Esophagus muscularis mucosa (tissue), 4 donors: ENCODE measurements at places on chromosomes 13 and 19. TPM values are rescaled to one million over a fixed set of nuclear protein-coding genes. Genes with fewer than 3 reads are reported as not detected.

The ATXN8OS gene
- total RNA-seq, result 0.83 TPM

The EVI5L gene
- 42.0 TPM for total RNA-seq

- H3K4me3 ChIP-seq, result no peak overlapping the region
- no peaks in the 10 kb centered on the region for H3K4me1 ChIP-seq
- H3K27me3 ChIP-seq, result no peaks in the 10 kb centered on the region
- no peak for DNase-seq
Measured at GRCh38 chr13:111597191-111597611, 276.8 kb downstream of the TEX29 start.

- H3K4me3 ChIP-seq, result no peak overlapping the region
- no peak overlapping the region for H3K27ac ChIP-seq
- no peaks in the 10 kb centered on the region for H3K27me3 ChIP-seq
- H3K4me1 ChIP-seq, result no peaks in the 10 kb centered on the region
Measured at GRCh38 chr13:113783200-113783881, 24.3 kb downstream of the TMEM255B start.

DNA sequence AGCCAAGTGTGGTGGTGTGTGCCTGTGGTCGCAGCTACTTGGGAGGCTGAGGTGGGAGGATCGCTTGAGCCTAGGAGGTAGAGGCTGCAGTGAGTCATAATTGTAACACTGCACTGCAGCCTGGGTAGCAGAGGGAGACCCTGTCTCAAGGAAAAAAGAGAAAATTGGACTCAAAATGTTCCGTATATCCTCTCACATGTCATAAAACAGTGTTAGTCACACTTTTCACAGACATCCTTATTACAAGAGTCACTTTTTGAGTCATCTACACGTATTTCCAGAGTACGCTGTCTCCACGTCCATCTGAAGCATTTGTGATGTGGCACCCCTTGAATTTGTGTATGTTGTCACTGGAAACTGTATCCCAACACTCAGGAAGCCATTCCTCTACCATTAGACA, 133.0 kb downstream of the SIPA1L3 start:
- no peaks in the 10 kb centered on the region for H3K36me3 ChIP-seq
- H3K4me1 ChIP-seq, result peaks cover 5% of the 10 kb centered on the region
- H3K27me3 ChIP-seq, result no peaks in the 10 kb centered on the region
- no peak overlapping the region for H3K4me3 ChIP-seq

- no peak for DNase-seq
- H3K36me3 ChIP-seq, result no peaks in the 10 kb centered on the region
- no peaks in the 10 kb centered on the region for H3K4me1 ChIP-seq
- no peak overlapping the region for H3K27ac ChIP-seq
- H3K27me3 ChIP-seq, result no peaks in the 10 kb centered on the region
Measured at GRCh38 chr13:107275312-107275711, 707.4 kb upstream of the ARGLU1 start.

DNA sequence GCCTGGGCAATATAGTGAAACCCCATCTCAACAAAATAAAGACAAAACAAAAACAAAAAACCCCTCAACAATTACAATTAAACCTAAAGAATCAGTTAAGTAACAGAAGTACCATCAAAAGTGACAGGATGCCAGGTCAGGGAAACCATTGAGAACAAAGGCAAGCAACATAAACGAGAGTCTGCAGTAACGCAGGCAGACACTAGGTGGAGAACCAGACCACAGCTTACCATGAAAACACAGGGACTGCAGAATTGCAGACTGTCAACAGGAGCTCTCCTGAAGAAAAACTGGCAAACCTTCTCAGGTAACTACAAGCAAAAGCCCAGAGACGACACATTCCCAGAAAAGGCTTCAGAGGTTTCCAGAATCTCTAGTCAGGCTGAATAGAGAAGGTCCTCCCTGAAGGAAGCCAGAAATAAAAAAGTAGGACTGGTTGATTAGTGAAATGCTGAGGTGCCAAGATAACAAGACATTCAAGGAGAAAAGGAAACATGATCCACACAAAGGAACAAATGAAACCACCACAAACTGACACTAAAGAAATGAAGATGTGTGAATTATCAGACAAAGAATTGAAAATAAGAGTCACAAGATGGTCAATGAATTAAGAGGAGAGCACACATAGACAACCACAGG, 2.2 kb upstream of the ZNF665 start:
- H3K4me3 ChIP-seq, result no peak overlapping the region
- H3K27ac ChIP-seq, result peak overlapping the region; percentile 93
- peaks cover 31% of the 10 kb centered on the region for H3K36me3 ChIP-seq
- peaks cover 24% of the 10 kb centered on the region for H3K4me1 ChIP-seq

The PSG1 gene
- not detected for total RNA-seq

The RASGRP4 gene
- total RNA-seq, result 4.1 TPM

DNA sequence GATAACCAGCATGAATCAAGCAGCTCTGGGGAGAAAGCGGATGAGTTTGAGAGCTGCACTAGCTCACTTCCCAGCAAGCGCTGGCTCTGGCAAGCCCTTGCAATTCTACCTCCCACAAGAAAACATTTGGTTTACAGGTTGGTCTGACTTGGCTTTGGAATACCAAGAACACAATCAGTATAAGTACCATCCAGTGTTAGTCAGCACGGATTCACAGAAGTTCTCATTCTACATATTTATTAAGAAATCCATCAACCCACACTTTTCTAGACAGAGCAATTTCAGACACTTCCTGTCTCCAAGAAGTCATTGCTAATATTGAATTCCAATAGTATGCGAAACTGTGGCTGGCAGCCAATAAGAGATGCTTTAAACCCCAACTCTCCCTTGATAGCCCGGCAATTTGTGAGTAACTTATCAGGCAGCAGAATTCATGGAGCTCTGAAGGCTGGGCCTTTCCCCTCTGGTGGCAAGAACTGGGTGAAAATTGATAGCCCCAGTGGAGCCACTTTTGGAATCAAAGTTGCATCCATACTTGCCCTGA, 59.4 kb upstream of the WASF3 start:
- H3K4me1 ChIP-seq, result peaks cover 10% of the 10 kb centered on the region
- no peak overlapping the region for H3K4me3 ChIP-seq
- no peak overlapping the region for H3K27ac ChIP-seq
- H3K36me3 ChIP-seq, result no peaks in the 10 kb centered on the region

- no peak for DNase-seq
- H3K27me3 ChIP-seq, result no peaks in the 10 kb centered on the region
- no peaks in the 10 kb centered on the region for H3K36me3 ChIP-seq
- peak overlapping the region; percentile 37 for H3K27ac ChIP-seq
- H3K4me3 ChIP-seq, result peak overlapping the region; percentile 18
- peaks cover 10% of the 10 kb centered on the region for H3K4me1 ChIP-seq
Measured at GRCh38 chr19:782185-782877, 14.9 kb upstream of the PTBP1 start.

DNA sequence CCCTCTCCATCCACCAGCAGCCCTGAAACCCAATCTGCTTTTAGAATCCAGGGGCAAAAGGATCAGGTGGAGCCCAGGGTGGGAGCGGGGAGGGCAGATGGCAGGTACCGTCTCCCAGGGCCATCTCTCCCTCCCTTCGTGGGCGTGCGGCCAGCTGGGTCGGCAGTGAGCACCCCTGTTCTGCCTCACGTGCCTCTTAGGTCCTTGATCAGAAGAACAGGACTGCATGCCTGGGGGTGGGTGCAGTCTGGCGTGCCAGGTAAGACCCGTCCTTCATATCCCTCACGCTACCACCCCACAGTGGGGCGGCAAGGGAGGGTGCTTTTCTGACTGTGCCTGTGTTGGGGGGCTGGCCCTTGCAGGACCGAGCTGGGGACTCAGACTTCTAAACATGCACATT, 2.0 kb downstream of the SLC8A2 start:
- no peak for DNase-seq
- peaks cover 40% of the 10 kb centered on the region for H3K4me1 ChIP-seq
- peaks cover 43% of the 10 kb centered on the region for H3K27me3 ChIP-seq
- no peak overlapping the region for H3K4me3 ChIP-seq

- DNase-seq, result no peak
- peak overlapping the region; percentile 5 for H3K27ac ChIP-seq
- no peaks in the 10 kb centered on the region for H3K36me3 ChIP-seq
- H3K4me3 ChIP-seq, result no peak overlapping the region
- no peaks in the 10 kb centered on the region for H3K27me3 ChIP-seq
Measured at GRCh38 chr13:46296115-46296822, 84.5 kb downstream of the LRRC63 start.

GRCh38 chr13:112708560-112709240, 18.9 kb downstream of the ATP11A start:
- H3K27ac ChIP-seq, result no peak overlapping the region
- no peak overlapping the region for H3K4me3 ChIP-seq
- H3K27me3 ChIP-seq, result no peaks in the 10 kb centered on the region
- DNase-seq, result no peak

GRCh38 chr19:38020311-38020710, 113.3 kb downstream of the SIPA1L3 start:
- H3K36me3 ChIP-seq, result no peaks in the 10 kb centered on the region
- peaks cover 17% of the 10 kb centered on the region for H3K4me1 ChIP-seq
- H3K4me3 ChIP-seq, result no peak overlapping the region
- no peak overlapping the region for H3K27ac ChIP-seq

The S1PR5 gene
- not detected for total RNA-seq

DNA sequence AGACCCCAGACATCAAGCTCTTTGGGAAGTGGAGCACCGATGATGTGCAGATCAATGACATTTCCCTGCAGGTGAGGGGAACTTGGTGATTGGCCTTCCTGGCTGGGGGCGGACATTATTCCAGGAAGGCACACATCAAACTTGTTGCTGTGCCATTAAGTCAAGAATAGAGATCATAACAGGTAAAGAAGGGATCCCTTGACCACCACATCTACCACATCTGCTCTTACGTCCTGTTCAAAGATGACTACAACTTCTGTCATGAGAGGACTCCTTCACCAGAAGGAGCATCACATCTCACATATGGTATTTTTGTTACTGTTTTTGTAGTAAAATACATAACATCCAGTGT, 1.1 kb downstream of the RPS5 start:
- peaks cover 49% of the 10 kb centered on the region for H3K4me1 ChIP-seq
- peaks cover 33% of the 10 kb centered on the region for H3K36me3 ChIP-seq
- H3K27me3 ChIP-seq, result no peaks in the 10 kb centered on the region
- H3K27ac ChIP-seq, result no peak overlapping the region

DNA sequence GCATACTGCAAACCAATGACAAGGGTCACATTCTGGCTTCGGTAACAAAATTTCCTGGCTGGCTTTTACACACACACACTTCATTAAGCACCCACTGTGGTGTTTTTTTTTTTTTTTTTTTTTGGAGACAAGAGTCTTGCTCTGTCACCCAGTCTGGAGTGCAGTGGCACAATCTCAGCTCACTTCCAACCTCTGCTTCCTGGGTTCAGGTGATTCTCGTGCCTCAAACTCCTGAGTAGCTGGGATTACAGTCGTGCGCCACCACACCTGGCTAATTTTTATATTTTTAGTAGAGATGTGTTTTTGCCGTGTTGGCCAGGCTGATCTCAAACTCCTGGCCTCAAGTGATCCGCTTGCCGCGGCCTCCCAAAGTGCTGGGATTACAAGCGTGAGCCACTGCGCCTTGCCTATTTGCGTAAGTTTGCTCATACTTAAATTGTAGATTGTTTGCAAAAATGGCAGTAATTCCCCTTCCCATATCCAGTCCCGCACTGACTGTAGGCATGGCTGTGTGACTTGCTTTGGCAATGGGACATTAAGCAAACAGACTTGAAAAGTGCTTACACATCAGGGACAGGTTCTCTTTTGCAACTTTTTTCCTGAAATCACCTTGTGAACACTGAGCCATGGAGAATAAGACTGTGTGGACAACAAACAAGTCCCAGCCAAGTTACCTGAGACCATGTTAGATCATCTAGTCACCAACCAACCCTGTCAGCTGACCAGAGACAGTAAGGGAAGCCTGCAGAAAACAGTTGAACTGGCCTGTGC, 42.1 kb upstream of the EBPL start:
- no peaks in the 10 kb centered on the region for H3K4me1 ChIP-seq
- no peak for DNase-seq
- peaks cover 32% of the 10 kb centered on the region for H3K36me3 ChIP-seq
